ENCODE measurements at places on chromosomes 6 and 20. TPM values are rescaled to one million over a fixed set of nuclear protein-coding genes. Genes with fewer than 3 reads are reported as not detected.

The PPP1R16B gene
- polyA plus RNA-seq = 2.3 TPM

The QKI gene
- polyA plus RNA-seq = 82.1 TPM

The GRIK2 gene
- polyA plus RNA-seq = 1.1 TPM

The GNAS-AS1 gene
- polyA plus RNA-seq = 0.13 TPM

The OXT gene
- 0.73 TPM for polyA plus RNA-seq

The CRYBG1 gene
- 0.43 TPM for polyA plus RNA-seq

The RAET1E gene
- 0.04 TPM for polyA plus RNA-seq

The MDFI gene
- polyA plus RNA-seq = 1.1 TPM

The SULF2 gene
- polyA plus RNA-seq = 5.3 TPM

The HEBP2 gene
- polyA plus RNA-seq = 34.2 TPM

The BTNL2 gene
- polyA plus RNA-seq = not detected

The MYLK2 gene
- polyA plus RNA-seq = 30.6 TPM

The HSPA12B gene
- 7.6 TPM for polyA plus RNA-seq

The MCHR2 gene
- polyA plus RNA-seq = not detected

The SPTLC3 gene
- 0.30 TPM for polyA plus RNA-seq

The TCP11 gene
- not detected for polyA plus RNA-seq

The TFAP2C gene
- polyA plus RNA-seq = 0.04 TPM

The DEK gene
- 28.7 TPM for polyA plus RNA-seq

The SCRT2 gene
- not detected for polyA plus RNA-seq

The LIME1 gene
- polyA plus RNA-seq = 3.1 TPM

The AP5S1 gene
- polyA plus RNA-seq = 11.0 TPM

The ADGB gene
- polyA plus RNA-seq = not detected

The IPCEF1 gene
- 0.03 TPM for polyA plus RNA-seq
